GM12864 (cell line): ENCODE measurements at places on chromosomes 7 and 10.

DNA sequence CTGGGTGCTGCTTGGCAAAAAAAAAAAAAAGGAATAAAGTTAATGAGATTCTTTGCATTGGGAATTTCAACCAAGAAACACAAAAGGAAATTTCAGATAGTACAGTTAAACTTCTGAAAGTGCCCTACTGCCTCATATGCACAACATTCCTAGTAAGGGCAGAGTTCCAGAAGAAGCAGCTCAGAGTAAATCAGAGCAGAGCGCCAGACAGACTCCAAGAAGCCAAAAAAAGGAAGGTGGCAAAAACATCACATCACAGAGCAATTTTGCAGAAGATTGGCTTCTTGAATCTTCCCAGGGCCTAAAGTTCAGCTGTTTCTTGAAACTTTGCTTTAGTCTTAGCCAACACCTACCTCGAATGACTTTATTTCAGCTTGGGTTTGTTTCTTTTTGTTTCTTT, 544.1 kb downstream of the XPNPEP1 start:
- DNase-seq, result no peak

DNA sequence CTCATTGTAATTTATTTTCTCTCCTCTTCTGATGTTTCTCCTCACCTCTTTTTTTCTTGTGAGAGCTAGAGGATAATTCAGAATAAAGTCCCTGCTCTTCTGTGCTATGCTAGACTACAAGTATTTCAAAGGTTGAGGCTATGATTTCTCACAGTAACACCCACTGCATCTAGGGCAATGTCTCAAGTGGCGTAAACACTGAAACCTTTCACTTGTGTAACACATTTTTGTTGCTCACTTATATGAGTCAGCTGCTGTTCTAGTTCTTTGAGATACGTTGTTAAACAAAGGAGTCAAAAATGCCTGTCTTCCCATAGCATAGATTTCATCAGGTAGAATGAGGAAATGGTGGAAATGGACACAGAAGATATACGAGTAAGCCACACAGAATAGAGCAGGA, 305.1 kb upstream of the PITRM1 start:
- no peak for DNase-seq

- no peak for DNase-seq
Measured at GRCh38 chr10:59319854-59320253, 42.5 kb downstream of the FAM13C start.

GRCh38 chr10:68046642-68047041, 28.4 kb downstream of the HERC4 start:
- no peak for DNase-seq

DNA sequence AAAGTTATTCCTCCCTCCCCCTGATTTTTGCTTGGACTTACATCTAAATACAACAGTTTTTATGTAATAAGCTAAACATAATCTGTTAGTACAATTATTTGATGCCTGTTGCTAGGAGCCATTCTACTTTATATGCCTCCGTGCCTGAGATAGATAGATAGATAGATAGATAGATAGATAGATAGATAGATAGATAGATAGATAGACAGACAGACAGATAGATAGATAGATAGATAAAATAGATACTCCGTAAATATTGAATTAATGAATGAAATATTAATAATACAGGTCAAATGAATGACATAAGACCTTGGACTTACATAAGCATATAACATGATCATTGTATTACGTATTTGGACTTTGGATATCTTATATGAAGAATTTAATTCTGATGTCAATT, 23.0 kb downstream of the NET1 start:
- no peak for DNase-seq

- DNase-seq, result no peak
Measured at GRCh38 chr10:119542988-119543813, 682 bp upstream of the RGS10 start.

DNA sequence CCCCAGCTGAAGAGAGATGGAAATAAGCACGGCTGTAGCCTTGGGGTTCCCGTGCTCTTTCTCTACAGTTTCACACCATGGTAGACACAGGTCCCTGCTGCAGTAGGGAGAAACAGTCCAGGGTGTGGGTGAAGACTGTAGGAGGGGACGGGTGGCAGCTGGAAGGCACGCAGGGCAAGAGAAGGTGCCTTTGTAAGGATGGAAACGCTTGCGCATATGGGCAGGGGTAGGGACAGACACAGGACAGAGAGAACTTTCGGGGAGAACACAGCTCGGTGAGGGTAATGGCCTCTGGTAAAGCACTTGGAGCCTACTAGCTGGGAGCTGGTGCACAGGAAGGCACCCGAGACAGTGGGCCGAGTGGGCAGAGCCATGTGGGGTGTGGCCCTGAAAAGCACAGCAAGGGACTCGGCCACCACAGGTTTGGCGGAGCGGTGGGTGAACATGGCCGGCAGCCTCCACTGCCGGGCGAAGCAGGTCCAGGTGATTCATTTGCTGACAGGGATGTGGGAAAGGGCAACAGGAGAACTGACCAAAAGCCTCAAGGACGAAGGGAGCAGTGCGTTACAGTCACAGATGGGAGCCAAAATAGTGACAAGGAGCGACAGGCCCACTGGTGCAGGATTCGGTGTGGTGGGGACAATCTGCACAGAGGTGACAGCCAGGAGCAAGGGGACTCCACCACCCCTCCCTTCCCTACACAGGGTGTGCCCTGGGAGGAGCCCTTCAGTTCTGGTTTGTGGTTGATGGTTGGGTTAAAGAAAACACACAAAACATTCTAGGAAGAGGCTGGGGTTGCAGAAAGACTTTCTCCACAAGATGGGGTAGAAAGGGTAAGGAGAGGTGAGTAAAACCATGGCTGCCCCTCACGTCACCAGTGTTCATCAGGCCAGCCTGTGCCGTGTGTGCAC, 97.1 kb downstream of the VOPP1 start:
- no peak for DNase-seq

- DNase-seq, result no peak
Measured at GRCh38 chr10:24113901-24114300, 95.0 kb upstream of the KIAA1217 start.

- DNase-seq, result no peak
Measured at GRCh38 chr10:45673074-45673648, 589 bp upstream of the ZFAND4 start.

DNA sequence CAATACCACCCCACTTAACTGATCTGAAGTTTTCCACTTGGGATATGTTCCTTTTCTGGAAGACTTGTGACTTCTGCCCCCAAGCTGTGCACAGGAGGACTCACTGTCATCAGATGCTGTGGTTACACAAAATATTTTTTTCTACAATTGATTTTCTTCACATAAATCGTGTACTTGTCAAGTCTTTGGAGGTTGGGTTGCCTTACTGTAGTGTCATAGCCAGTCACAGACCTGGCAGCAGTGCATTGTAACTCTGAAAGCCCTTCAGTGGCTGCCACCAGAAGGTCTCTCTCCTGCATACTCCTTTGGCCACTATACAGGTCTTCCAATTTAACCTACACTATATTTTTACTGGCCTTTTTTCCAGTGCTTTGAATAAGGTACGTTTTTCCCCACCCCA, 73.2 kb downstream of the SDK1 start:
- DNase-seq, result no peak

DNA sequence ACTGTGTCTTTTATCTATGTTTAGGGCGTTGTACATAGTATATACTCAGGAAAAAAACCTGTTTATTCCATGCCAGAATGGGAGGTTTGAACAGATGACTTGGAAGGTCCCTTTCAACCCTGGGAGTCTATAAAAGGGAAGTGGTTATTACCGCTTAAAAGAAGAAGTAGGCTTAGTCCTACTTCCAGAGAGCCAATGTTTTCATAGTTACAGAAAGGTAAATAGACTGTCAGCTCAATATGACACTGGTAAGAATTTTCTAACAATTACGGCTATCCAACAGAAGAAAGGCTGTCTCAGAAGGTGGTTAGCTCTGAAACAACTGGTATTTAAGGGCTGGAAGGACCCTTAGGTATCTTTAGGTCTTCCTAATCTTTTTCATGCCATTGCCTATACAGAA, 1.1 kb upstream of the TFAM start:
- DNase-seq, result peak; percentile 43

DNA sequence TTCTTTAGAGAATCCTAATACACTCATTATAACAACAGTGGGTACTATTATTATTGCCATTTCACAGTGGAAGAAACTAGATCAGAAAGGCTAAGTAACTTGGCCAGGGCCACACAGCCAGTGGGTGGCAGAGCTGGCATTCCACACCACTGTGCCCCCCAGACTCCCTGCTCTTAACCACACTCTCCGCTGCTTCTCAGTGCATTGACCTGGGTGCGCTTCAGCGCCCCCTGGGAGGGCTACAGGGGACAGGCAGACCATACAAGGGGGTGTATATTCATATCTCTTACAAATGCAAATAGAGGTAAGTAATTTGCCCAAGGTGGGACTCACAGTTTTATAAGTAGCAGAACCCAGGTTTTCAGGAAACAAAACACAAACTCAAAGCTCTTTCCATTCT, 77.0 kb upstream of the NMT2 start:
- no peak for DNase-seq

DNA sequence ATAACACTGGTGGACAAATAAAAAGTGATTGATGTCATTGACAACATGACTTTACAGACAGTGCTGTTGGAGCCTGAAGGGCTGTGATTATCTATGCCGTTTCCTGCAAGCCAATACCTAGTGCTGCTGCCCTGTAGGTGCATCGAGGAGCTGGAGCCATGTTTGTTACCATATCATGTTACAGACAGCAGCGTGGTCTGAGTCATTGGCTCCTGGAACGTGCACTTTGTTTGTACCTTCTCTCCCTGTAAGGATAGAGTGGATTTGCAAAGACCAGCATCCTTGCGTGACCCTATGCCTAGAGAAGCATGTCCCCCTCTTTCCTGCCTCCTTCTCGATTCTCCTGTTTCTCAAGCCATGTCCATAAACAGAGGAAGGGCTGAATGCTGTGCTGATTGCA, 597.2 kb downstream of the TYW1 start:
- DNase-seq, result no peak
